ENCODE measurements at places on chromosomes 7 and 10.

- DNase-seq: no peak
These were observed 48.7 kb downstream of the OAT start for GRCh38 chr10:124369986-124370385.

DNA sequence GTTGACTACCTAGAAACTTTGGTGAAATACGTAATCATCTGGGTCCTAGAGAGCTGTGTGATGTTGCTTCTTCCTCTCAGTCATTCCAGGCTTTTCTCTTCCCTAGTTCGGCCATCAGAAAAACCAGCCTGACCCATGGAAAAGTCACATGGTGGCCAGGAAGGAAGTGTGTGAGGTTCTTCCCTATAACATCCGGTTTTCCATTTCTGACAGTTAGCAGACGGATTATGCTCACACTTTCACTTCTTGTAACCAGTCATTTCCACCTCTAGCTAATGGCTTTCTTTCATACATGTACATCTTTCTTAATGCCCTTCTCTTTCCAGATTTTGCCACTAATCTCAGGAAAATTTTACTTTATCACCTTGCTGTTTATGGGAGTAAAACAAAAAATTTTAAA, 110.0 kb upstream of the GLCCI1 start:
- no peak for DNase-seq

DNA sequence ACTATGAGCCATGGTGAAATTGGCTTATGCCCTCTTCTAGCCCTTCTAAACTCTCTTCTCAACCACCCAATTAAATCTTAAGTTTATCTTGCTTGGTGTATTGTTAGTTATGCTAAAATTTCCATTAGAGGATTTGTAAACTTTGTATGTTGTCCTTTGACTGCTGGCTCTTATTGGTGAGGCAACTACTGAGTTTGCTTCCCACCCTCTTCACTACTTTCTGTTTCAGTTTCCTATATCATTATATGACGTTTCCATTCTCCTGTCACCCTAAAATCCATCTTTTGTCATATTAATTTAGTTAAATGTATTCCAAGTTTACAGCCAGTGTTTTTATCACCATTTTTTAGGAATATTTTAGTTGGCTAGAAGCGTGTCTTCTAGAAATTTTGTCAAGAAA, 80.9 kb upstream of the VWC2 start:
- DNase-seq: no peak

DNA sequence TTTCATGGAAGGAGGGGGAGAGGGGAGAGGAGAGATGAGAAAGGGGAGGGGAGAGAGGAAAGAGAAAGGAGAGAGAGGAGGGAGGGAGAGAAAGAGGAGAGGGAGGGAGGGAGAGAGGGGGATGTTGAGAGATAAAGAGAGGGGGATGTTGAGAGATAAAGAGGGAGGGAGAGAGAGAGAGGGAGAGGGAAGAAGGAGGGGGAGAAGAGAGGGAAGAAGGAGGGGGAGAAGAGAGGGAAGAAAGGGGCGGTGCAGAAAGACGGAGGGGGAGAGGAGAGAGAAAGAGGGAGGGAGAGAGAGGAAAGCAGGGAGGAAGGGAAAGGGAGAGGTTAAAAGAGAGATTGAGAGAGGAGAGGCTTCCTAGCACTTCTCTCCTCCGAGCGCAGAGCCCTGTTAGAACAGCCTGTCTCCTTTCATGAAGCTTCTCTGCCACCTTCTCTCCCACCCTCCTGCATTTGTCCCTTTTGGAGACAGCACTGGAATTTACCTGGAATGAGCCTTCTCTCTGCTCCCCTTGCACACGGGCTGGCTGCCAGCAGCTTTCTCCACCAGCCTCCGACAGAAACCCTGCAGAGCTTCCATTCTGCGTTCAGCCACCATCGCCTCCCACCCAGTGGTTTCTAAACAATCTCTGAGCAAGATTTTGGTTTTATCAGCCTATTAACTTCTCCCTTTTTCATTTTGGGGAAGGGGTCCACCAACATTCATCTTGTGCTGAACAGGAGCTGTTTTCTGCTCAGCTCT, 74.0 kb upstream of the CARD11 start:
- DNase-seq: no peak

- no peak for DNase-seq
These were observed 62.3 kb upstream of the CCDC6 start for GRCh38 chr10:59968705-59969104.

GRCh38 chr7:33155811-33156210, 26.4 kb downstream of the BBS9 start:
- DNase-seq: no peak

- no peak for DNase-seq
These were observed 131.4 kb upstream of the ODAD2 start for GRCh38 chr10:28130267-28130666.

DNA sequence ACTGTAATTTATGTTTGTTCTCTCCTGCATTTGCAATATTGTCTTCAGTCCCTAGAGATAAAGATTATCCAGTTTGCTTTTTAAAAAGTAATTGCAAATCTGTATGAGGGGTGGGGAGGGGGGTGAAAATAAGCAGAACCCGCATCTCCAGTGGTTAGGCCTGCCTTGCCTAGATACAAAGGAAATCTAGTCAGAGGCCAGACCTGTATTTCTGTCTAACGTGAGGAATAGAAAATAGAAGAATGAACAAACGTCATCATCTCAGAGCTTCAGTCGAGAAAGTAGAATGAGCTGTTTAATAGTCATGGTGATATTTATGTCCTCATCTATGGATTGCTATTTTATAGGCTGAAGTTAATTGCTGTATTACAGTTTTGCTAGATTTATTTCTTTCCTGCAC, 284.2 kb downstream of the BICC1 start:
- no peak for DNase-seq

DNA sequence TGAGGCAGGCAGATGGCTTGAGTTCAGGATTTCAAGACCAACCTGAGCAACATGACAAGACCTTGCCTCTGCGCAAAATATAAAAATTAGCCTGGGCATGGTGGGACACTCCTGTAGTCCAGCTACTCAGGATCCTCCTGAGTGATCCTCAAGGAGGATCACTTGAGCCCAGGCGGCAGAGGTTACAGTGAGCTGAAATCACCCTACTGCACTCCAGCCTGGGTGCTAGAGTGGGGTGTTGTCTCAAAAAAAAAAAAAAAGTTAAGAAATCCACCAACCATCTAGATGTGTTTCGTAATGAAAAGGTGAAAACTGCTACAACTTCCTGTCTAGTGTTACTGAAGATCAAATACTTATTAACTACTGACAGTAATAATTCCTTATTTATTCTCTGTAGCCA, 8.1 kb downstream of the GLCCI1 start:
- no peak for DNase-seq

DNA sequence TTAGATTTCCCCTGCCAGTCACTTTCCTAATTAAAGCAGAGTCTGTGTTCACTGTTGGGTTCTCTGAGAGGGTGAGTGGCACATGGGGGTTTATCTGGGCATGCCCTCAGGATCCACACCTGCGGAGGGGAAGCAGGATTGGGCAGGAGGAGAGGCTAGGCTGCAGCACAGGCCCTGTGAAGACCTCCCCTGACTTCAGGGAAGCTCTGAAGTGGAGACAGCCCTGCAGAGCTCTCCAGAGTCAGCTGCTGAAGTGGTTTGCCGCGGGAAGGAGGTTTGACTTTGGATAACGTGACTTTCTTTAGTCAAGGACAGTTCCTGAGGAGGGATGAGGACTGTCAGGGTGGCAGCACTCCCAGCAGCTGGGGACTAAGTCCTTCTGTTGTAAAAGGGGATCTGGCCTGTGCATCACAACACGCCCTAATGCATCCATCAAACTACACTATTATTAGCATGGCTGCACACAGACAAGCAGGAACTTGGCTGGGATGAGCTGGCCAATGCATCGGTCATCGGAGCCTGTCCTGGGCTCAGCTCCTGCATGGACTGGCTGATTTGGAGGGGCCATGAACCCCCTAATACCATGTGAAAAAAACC, 50.9 kb upstream of the LEP start:
- no peak for DNase-seq

- peak; percentile 31 for DNase-seq
These were observed 150.1 kb upstream of the KLF6 start for GRCh38 chr10:3935141-3935540.

GRCh38 chr7:128863433-128863989, 855 bp downstream of the ATP6V1F start:
- DNase-seq: peak; percentile 27

GRCh38 chr10:31383810-31384588, 65.0 kb downstream of the ZEB1 start:
- DNase-seq: no peak

GRCh38 chr7:11727864-11728263, 104.1 kb downstream of the THSD7A start:
- DNase-seq: no peak

DNA sequence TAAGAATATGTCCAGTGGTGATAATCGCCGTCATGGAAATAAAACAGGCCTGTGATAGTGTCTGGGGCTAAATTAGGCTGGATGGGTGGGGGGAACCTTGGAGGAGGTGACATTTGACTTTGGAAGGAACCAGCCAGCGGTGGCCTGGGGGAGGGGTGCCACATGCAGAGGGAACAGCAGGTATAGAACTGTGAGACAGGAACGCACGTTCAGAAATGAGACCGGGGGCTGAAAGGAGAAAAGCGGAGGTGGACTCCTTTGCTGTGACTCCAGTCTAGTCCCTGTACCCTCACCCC, 2.6 kb upstream of the CYP26A1 start:
- no peak for DNase-seq

Measured in activated B cell treated with CpG ODN at 0.5 μM for 24 hours (primary cell).